Lung microvascular endothelial cell (primary cell): ENCODE measurements at places on chromosomes 4 and X. TPM values are rescaled to one million over a fixed set of nuclear protein-coding genes. Genes with fewer than 3 reads are reported as not detected.

Gene TFE3
- total RNA-seq: 8.3 TPM in 2 replicates

Gene CLDN22
- total RNA-seq: not detected in 2 replicates

Gene DUSP21
- total RNA-seq: not detected in 2 replicates

GRCh38 chr4:173522160-173522950 lies 7.7 kb downstream of the HAND2 start:
- peak; percentile 64 for DNase-seq

DNA sequence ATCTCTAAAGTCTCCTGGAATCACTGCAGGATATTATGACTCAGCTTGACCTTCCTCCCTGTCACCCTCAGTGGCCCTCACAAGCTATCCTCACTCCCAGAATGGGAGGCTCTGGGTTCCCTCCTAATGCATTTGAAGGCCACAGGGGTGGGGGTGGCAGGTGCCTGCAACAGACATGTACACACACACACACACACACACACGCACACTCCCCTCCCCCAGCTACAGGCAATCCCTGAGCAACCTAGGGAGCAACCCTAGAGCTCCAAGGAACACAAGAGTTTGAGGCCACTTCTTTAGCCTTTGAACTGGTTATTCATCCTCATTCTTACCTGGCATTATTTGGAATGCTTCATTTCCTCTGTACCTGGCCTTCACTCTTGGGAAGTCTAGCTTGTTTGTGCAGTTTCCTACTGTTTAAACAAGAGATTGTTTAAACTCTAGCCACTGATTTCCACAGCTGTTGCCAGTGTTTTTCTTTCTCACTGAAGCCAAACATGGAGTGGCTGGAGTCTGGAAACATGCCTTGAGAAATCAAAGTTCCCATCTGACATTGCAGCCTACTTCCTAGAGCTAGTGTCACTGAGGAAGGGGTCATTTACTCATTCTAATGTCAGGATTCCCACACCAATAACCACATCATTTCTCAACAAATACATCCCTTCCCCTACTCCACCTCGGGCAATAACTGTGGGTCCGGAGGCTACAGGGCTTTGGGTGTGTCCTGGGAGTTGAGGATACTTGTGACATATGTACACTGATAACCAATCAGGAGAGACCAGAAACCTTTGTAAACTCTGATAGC lies 37.7 kb downstream of the MAOA start:
- DNase-seq: peak; percentile 67

DNA sequence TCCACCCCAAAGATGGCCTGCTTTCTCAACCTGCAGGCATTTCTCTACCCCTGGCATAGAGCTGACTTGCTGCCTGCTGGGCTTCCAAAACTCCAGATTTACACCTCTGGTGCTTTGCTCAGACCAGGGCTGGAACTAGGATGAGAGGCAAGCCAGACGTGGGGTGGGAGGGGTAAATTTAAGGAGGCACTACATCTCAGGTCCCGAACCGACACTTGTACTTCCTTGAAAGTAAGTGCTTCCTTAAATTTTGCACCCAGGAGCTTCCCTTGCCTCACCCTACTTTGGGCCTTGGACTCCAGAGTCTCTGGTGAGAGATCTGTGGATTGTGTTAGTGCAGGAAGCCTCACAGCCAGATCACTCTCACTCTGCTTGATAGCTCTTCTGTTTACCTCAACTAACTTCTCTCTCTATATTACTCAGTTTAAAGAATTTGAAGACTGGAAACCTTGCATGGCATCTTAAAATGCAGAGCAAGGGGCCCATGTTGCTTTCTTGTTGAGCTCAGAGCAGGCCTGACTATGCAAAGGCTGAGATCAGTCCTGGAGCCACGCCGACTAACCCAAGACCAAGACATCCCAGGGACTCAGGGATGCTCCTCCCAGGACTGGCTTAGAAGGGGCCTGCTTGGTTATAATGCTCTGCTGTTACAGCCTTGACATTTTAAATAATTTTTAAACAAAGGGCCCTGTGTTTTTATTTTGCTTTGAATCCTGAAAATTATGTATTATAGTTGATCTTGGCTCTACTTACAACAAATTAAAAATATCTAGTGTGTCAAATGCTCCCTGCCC lies 145.0 kb upstream of the LEF1 start:
- DNase-seq: no peak

Gene CYTL1
- 4.6 and 17.0 TPM in 2 replicates for total RNA-seq

- DNase-seq: peak; percentile 41
Measured at GRCh38 chrX:123860983-123861382, 1.1 kb downstream of the XIAP start.

- DNase-seq: peak; percentile 29
Measured at GRCh38 chrX:49209434-49210251, 9.7 kb upstream of the SYP start.

Gene TRIM60
- not detected in 2 replicates for total RNA-seq

Gene MTTP
- not detected in 2 replicates for total RNA-seq

Gene PLXNB3
- 2.4 and 4.4 TPM in 2 replicates for total RNA-seq

Gene MND1
- total RNA-seq: 0.40 and 2.8 TPM in 2 replicates

Gene NONO
- 280 and 309 TPM in 2 replicates for total RNA-seq

Gene CA5B
- total RNA-seq: 1.5 and 1.8 TPM in 2 replicates

GRCh38 chr4:87502580-87503238 lies 26.5 kb downstream of the SPARCL1 start:
- DNase-seq: peak; percentile 78

GRCh38 chr4:72463724-72464123 lies 105.3 kb downstream of the ADAMTS3 start:
- DNase-seq: no peak

DNA sequence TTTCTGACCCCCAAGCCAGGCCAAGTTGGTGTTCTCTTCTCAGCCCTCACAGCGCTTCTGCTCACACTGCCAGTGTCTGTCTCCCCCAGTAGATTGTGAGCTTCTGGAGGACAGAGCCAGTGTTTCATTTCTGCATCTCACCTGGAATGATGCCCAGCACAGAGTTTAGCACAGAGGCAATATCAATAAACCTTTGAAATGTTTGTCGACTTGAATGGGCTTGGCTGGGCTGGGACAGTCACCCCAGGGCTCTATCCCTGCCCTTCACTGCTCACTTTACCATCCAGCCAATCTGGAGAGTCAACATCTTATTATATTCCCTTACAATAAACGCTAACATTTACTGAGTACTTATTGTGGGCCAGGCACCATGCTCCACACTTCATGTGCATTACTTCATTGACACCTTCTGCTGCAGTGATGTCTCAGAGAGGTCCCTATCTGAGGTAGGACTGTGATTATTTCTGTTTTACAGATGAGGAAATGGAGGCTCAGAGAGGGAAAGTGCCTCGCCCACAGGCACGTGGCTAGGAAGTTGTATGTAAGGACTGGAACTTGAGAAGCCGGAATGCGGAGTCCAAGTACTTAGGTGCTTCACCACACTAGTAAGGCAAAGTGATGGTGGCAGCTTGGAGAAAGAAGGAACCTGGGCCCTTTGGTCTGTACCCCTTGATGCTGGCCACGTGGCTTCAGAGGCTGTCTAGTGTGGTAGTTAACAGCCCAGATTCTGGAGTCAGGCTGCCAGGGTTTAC lies 19.5 kb downstream of the EFNB1 start:
- DNase-seq: no peak
